Smooth muscle cell of the coronary artery (primary cell): ENCODE measurements at places on chromosomes 13 and 19. TPM values are rescaled to one million over a fixed set of nuclear protein-coding genes. Genes with fewer than 3 reads are reported as not detected.

OR4F17 gene
- not detected in 2 replicates for total RNA-seq

IRGC gene
- not detected in 2 replicates for total RNA-seq

DMKN gene
- total RNA-seq = 0.38 and 49.4 TPM in 2 replicates

PNPLA6 gene
- 51.8 and 111 TPM in 2 replicates for total RNA-seq

NCR1 gene
- not detected in 2 replicates for total RNA-seq

LRRC4B gene
- 0.30 and 0.35 TPM in 2 replicates for total RNA-seq

PDX1 gene
- total RNA-seq = not detected in 2 replicates
